ENCODE measurements at places on chromosomes 4 and X.

DNA sequence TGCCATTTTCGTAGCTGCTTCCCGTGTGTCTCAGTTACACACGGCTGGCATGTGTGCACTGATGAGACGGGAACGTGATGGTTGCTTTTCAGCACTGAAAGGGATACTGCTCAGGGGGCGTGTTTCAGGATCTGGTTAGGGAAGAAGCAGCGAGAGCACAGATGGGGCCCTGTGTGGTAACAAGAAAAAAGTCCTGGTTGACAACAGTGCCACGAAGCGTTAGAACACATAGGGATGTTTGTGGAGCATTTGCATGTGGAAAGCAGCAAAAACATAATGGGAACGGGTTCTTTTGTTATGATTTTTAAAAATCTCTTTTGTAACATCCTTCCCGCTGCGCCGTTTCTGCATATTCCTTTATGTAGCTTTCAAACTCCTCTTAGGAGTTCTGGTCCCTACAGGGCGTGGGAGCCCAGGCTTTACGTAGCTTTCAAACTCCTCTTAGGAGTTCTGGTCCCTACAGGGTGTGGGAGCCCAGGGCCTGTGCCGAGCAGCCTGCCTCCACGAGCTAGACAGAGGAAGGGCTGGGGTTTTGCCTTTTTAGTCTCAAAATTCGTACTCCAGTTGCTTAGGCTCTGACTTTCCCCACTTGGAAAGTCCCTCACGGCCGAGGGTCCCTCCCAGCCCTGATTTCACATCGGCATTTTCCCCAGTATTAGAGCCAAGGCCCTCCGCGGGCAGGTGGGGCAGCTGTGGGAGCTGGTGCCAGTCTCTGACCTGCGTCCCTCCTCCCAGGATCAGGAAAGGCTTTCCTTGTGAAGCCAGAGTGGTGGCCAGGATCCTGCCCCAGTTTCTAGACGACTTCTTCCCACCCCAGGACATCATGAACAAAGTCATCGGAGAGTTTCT lies 11.0 kb upstream of the MSANTD1 start:
- DNase-seq: no peak

DNA sequence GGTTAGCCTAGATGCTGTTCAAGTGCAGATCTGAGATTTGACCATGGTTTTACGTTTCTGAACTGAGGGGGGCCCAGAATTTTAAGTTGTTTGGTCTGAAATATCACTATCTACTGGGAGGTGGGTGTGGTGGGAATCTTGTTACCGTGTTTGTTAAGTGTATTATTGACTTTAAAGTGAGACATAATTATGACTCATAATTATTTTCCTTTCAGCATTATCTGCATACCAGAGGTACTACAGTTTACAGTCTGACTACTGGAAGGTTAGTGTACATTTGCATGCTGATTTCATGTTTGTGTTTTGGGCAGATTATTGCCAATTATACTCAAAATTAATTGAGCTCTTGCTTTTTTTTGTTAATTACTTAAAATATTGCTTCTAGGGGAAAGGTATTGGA lies 101.5 kb downstream of the KDM6A start:
- no peak for DNase-seq

- DNase-seq: no peak
Measured at GRCh38 chr4:113987382-113987941, 8.0 kb upstream of the ARSJ start.

DNA sequence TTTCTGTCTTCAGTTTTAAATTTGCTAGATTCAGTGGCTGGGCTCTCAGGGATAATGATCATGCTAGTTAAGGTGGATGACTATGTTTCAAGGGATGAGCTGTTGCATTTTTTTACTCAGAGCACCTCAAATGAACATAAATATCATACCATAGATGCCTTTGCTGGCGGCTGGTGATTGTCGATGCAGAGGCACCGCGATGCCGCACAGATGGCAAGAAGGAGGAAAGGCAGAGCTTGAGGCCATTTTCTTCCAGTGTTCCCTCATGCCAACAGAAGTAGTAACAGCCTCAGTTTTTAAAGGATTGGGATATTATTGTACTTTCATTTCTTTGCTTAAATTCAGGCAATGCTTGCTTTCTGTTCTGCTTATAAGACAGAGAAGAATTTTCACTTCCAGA lies 654.7 kb upstream of the IGFBP7 start:
- no peak for DNase-seq

DNA sequence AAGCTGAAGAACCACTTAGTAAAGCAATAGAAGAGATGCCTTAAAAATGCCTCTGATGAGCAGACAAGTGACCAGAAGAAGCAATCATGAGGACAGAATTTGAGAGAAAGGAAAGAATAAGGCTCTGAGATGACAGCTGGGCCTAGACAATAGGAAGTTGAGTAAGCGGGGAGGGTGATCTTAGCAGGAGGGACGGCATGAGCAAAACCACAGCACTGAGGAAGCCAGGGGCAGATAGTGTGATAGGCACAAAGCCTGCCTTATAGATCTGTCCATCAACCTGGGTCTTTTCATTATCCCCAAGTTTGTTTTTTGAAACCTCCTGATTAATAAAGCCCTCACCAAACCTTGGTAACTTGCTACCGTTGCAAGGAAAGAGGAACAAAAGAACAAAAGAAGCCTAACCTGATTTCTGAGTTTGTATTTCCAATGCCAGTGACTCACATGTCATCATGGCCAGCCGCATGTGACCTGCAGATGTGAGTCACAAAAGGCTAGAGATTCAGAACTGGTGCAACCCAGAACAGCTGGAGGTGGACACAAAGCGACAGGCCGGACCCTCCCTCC lies 55.7 kb upstream of the PPARGC1A start:
- DNase-seq: peak; percentile 71

GRCh38 chrX:14357314-14357713 lies 172.0 kb upstream of the GLRA2 start:
- no peak for DNase-seq
